Stimulated activated CD4-positive, alpha-beta T cell treated with anti-CD3 and anti-CD28 coated beads, Interleukin-1b, Interleukin-23, amount 100 ng/mL, for 24 hours (primary cell): ENCODE measurements at places on chromosomes 3 and 15.

GRCh38 chr15:29924750-29925149 is 102.5 kb upstream of the TJP1 start:
- no peak for DNase-seq

- DNase-seq: no peak
These were observed 22.1 kb downstream of the CLPX start for GRCh38 chr15:65163041-65163440.

DNA sequence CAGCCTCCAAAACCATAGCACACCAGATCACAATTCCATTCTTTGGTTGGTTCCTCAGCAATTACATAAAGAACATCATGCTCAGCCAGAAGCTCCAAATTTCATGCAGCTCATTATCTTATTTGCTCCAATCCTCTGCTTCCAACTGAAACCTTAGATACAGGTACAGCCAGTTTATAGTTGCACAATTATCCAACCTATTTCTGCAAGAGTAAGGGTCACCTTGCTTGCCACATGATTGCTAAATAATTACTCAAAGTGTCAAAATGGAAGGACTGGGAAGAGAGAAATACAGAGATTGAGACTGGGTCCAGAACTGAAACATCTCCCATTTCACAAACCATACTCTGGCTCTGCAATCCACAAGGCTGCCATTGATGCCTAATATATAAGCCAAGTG is 23.4 kb upstream of the SHC4 start:
- no peak for DNase-seq

- DNase-seq: no peak
These were observed 151.1 kb downstream of the RBPMS2 start for GRCh38 chr15:64624242-64624641.

GRCh38 chr15:83011271-83012075 is at the start of gene C15orf40:
Gene C15orf40, minus strand, starts transcription at chr15:83011639. Its CDS starts 32 bp downstream, at chr15:83011607.
- peak; percentile 85 for DNase-seq
